ENCODE measurements at places on chromosomes 5 and 9. TPM values are rescaled to one million over a fixed set of nuclear protein-coding genes. Genes with fewer than 3 reads are reported as not detected.

GRCh38 chr5:157944077-157944633 is 85.2 kb upstream of the CLINT1 start:
- no peaks in the 10 kb centered on the region for H3K36me3 ChIP-seq
- no peak overlapping the region for H3K4me3 ChIP-seq
- no peak for DNase-seq
- H3K4me1 ChIP-seq: no peaks in the 10 kb centered on the region
- no peak overlapping the region for H3K27ac ChIP-seq

GRCh38 chr9:78712903-78713613 is 416.1 kb downstream of the PSAT1 start:
- H3K4me3 ChIP-seq: no peak overlapping the region
- H3K36me3 ChIP-seq: no peaks in the 10 kb centered on the region
- H3K27ac ChIP-seq: no peak overlapping the region
- no peak for DNase-seq
- H3K4me1 ChIP-seq: no peaks in the 10 kb centered on the region

GRCh38 chr5:1060535-1060981 is 51.3 kb downstream of the SLC12A7 start:
- DNase-seq: no peak
- H3K27me3 ChIP-seq: no peaks in the 10 kb centered on the region
- H3K36me3 ChIP-seq: peaks cover 52% of the 10 kb centered on the region
- H3K27ac ChIP-seq: no peak overlapping the region
- H3K4me1 ChIP-seq: no peaks in the 10 kb centered on the region

GRCh38 chr5:96048763-96049162 is 87.1 kb upstream of the ELL2 start:
- H3K36me3 ChIP-seq: no peaks in the 10 kb centered on the region
- no peaks in the 10 kb centered on the region for H3K27me3 ChIP-seq
- no peak overlapping the region for H3K27ac ChIP-seq

Gene TUT7
- 34.1 TPM for total RNA-seq
